NCI-H187 (cell line): ENCODE measurements at places on chromosomes 1 and 21.

- no peak for DNase-seq
Measured at GRCh38 chr21:35340273-35340672, 291.2 kb upstream of the RUNX1 start.

GRCh38 chr1:203074610-203075009 is 11.2 kb downstream of the MYOG start:
- DNase-seq = no peak

DNA sequence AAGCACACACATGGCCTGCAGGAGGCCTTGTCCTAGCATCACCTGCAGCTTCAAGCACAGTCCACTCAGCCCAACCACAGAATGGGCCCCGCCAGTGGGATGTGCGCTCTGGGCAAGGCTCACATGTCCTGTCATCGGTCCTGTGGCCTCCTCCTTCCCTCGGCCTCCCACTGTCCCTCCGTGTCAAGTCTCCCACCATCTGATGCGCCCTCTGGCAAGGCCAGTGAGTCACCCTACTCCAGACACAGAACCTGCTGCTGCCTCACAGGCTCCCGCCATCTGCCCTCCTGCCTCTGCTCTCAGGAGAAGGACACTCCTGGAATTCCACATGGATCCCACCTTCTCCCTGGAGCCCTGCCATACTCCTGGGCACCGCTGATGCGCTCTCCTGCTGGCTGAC is 14.2 kb downstream of the KCNAB2 start:
- no peak for DNase-seq

DNA sequence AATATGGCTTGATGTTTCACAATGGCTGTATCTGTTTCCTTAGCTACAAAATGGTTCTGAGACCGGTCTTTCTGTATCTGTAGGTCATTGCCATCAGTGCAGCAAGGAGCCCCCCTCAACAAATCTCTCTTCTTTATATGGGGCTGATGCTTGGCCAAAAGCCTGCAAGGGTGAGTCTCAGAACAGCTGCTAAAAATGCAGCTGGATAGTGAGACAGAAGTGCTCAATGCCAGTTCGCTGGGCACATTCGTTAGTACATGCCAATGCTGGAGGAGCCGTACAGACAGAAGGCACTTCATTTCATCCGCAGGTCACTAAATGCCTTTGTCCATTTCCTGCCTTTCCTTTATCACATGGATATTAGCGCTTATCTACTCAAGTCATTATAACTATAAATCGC is 67.3 kb downstream of the RUNX1 start:
- no peak for DNase-seq

DNA sequence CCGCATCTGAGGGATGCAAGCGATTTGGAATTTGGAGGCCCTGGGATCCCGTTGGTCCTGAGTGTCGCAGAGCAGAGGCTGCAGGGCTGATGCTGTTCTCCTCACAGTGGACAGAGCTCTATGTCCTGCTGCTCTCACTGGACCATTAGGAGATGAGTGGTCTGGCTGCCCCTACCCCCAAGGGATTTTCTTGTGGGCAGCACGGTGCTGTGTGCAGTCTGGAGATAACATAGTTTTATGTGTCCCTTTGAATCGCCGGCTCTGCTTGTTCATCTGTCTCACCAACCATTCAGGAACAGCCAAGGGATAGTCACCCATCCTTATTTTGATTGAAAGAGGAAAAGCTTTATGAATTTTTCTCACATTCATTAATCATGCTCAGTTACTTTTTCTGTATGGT is 49.9 kb downstream of the CHRM3 start:
- DNase-seq = no peak

- DNase-seq = no peak
Measured at GRCh38 chr21:43783098-43783700, 6.2 kb upstream of the RRP1 start.

DNA sequence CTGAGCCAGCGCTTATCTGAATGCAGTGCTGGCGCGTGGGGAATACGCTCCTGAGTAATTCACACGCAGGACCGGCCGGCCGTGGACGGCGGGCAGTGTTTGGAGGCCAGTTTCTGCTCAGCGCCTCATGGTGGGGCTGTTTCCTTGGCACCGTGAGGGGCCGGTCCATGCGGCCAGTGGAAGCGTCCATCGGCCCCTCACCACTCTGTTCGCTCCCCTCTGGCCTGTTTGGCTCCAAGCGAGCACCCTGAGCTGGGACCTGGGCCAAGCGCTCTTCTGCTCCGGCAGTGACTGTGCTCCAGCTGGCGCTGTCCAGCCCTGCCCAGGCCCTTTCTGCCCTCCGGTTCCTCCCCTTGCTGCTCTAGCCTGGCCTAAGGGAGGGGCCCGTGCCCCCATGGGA is 16.3 kb upstream of the PLCH2 start:
- DNase-seq = no peak

DNA sequence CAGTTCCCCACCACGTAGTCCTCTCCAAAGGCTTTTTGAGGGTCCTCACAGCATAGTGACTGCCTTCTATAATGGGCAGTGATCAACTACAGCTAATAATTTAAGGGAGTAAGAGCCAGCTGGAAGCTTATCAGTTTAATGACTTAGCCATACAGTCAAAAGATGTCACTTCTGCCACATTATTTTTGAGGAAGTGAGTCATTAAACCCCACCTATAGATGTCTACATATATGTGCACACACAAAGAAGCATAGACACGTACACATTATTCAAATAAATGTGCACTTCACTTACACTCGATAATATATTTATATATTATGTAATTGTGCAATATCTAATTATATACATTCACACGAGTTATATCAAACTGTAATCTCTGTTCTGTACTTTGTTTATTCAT is 1704.7 kb downstream of the KCNT2 start:
- no peak for DNase-seq

DNA sequence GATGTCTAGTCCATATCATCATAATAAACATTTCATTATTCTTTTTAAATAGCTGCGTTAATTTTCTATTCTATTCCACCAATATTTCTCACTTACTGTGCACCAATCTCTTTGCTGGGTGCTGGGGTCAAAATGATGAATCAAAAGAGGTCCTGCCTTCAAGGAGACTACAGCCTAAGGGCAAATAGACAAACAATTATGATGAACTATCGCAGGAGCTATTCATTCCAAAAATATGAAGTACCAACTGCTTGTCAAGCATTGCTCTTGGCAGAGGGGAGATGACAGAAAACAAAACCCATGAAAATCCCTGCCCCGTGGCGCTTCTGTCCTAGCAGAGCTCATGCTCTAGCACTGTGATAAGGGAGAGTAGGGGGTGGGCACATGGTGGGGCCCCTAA is 28.8 kb upstream of the SLC26A9 start:
- no peak for DNase-seq

- no peak for DNase-seq
Measured at GRCh38 chr1:203103216-203103615, 17.4 kb upstream of the MYOG start.
